Activated naive CD8-positive, alpha-beta T cell treated with anti-CD3 and anti-CD28 coated beads, Interleukin-2, amount 10 ng/mL, durations not matched to agents 7 days and 5 days (primary cell): ENCODE measurements at places on chromosomes 11 and 22. TPM values are rescaled to one million over a fixed set of nuclear protein-coding genes. Genes with fewer than 3 reads are reported as not detected.

GRCh38 chr11:72700146-72700545 lies 25.9 kb upstream of the PDE2A start:
- no peak for DNase-seq

GRCh38 chr11:120900643-120901042 lies 123.3 kb upstream of the TBCEL start:
- no peak for DNase-seq

- DNase-seq, result no peak
Measured at GRCh38 chr11:57363131-57364080, 17.5 kb downstream of the PRG3 start.

GRCh38 chr11:68960294-68961071 lies 20.3 kb downstream of the MRGPRD start:
- no peak for DNase-seq

GRCh38 chr22:38835888-38836301 lies 7.9 kb downstream of the NPTXR start:
- no peak for DNase-seq

GRCh38 chr11:117072517-117073461 lies 25.4 kb downstream of the SIK3 start:
- DNase-seq, result no peak

KIF18A gene
- 21.6 TPM for total RNA-seq

MMP1 gene
- not detected for total RNA-seq

SEZ6L gene
- total RNA-seq, result not detected
